ENCODE measurements at places on chromosomes 2 and 18. TPM values are rescaled to one million over a fixed set of nuclear protein-coding genes. Genes with fewer than 3 reads are reported as not detected.

DNA sequence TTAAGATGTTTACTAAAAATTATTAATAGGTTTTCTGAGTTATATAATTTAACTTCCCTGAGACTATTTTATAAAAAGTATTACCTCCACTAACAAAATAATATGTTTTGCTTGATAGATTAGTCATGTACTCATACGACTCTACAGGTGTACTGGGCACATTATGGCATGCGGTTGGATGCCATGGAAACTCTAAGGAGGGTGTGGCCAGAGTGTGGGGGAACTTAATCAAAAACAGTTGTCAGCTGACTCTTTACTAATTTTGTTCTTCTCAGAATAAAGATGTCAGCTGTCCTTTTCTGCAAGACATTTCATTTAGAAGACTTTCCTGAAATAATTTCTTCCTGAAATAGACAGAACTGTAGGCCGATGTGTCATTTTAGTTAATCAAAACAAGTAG is 228.3 kb upstream of the SIX3 start:
- DNase-seq: no peak

- DNase-seq: no peak
Measured at GRCh38 chr2:238169708-238170251, 11.0 kb downstream of the ERFE start.

GRCh38 chr2:152585830-152586484 is 131.3 kb downstream of the PRPF40A start:
- no peak for DNase-seq

DNA sequence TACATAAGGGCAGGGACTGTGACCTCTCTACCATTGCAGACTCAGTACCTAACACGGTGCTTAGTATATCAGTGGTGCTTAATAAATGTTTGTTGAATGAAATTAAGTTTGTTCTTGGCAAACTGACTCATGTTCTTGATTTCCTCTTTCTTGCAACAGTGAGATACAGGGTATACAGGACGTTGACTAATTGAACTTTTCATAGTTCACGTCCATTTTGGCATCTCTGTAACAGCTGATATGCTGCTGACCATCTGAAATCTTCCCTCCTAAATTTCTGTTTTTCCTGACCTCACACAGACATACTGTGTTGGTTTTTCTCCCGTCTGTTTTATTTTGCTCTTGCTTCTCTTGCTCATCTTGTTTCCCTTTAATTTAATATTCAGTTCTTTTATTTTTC is 44.2 kb downstream of the LHCGR start:
- DNase-seq: no peak

- DNase-seq: no peak
Measured at GRCh38 chr18:1928711-1929110, 642.6 kb downstream of the METTL4 start.

GRCh38 chr2:26679867-26680266 is 12.7 kb upstream of the KCNK3 start:
- no peak for DNase-seq

DNA sequence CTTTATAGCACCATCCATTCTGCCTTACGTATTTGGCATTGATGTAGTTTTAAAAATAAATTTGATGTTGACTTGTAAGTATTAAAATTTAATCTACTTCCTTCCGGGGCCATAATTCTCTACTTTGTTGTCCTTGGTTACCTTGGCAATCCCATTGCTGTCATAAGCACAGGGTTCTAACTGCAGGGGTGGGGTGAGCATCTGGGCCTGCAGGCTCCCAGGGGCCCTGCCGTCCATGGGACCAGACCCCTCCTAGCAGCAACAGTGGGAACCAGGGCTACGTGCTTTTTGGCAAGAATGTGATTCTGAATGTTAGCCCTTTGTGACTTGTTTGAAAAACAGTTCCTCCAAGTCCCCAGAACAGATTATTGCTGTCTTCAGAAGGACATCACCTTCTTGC is 4.9 kb downstream of the ASAP2 start:
- no peak for DNase-seq

DNA sequence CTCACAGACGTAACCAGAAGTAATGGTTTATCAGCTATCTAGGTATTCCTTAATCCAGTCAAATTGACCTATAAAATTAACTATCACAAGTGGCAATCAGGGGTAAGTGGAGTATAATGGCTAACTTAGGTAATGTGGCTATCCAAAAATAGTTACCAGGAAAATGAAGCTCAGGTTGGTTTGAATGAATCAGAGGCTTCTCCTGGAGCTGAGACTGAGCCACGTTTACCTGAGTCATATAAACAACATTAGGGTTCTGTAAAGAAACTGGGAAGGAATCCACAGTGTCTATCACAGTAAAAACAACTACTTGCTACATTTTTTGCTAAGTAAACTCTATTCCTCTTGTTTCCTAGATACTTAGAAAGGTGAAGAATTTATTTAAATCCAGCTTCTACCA is 236.0 kb upstream of the SPHKAP start:
- no peak for DNase-seq

- DNase-seq: no peak
Measured at GRCh38 chr2:38494394-38494793, 108.3 kb downstream of the HNRNPLL start.

- DNase-seq: no peak
Measured at GRCh38 chr2:17518212-17519154, at the start of gene RAD51AP2. RAD51AP2 (minus strand) TSS chr2:17518440; CDS start chr2:17518415, 25 bp downstream.

DNA sequence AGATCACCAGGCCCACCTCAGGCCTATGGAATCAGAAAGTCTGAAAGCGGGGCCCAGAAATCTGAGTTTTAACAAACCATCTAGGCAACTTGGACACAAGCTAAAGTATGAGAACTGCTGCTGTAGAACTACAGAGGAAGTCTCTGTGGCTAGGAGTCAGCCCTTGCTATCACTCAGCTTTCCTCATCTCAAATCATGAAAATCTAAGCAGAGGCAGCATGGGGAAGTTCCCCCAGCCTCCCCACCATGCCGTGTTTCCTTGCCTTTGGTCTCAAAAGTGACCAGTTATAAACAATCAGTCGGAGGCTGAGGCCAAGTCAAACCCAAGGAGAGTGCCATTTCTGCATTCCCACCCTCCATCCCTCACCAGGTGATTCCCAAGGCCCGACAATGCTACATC is 404.7 kb downstream of the BCL11A start:
- no peak for DNase-seq

- no peak for DNase-seq
Measured at GRCh38 chr2:58182527-58182926, 58.6 kb downstream of the FANCL start.

- no peak for DNase-seq
Measured at GRCh38 chr2:190069936-190070696, 7.6 kb upstream of the MSTN start.

DNA sequence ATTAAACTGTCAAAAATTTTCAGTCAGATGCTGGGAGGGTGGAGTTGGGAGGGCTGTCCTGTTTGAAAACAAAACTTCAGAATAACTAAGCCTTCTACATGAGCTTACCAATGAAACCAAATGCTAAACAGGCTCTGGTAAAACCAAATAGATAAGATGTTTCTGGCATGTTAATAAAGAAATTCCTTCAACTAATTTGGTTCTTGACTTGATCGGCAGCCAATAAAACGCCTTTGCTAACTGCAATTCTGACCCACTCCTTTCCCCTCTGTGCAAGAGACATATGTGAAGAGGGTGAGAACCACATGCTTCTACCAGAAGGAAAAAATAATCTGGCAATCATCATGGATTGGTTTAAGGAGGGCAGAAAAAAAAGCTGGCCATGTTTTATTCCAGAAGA is 20.9 kb downstream of the MAP4K3 start:
- no peak for DNase-seq

DNA sequence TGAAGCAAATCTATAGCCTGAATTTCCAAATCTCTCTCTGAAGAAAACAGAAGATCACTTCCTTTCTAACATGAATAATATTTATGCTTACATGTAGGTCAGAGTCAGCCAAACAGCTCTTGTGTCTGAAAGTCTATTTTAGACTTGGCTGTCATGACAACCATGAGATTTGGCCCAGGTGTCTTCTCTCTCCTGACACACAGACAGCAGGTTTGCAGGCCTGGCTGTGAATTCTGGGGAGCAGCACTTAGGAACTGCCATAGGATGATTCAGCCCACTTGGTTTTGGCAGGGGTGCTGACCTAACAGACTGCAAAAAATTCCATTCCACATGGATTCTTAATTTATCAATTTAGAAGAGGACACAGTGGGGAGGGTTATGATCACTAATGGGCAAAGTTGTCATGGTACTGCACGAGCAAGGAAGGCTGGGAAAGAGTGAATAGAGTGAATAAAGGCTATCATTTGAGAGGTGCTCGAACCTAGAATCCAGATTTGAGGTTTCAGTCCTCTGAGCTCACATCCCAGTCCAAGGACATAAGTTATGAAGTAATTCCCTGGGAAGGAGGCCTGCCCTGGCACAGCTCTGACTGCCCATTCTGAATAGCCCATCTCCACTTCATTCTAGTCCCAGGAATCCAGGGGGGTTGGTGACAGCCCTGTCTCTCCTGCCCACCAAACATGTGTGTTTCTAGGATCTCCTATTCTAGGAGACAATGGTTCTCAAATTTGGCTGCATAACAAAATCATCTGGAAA is 453.9 kb upstream of the TRIB2 start:
- no peak for DNase-seq

GRCh38 chr2:61811821-61812220 is 42.0 kb downstream of the FAM161A start:
- DNase-seq: no peak

DNA sequence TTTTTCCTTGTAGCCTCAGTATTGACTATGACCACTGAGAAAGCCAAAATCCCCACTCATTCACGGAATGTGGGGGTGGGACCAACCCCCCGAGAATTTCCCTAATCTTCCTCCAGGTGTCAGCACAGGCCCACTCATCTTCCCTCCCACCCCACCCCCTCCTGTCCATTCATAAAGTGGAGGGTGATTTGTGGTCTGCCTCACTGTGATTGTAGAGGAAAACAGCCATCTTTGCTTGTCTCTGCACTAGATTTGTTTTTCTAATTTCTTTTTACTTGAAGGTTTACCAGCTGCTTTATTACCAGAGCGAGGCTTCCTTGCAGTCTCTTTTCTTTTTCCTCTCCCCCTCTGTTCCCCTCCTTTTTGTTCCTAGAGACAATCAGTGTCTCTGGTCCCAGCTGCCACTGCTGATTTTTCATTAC is 171.8 kb downstream of the ICOS start:
- no peak for DNase-seq

GRCh38 chr2:195477248-195477995 is 179.6 kb upstream of the SLC39A10 start:
- DNase-seq: no peak

GRCh38 chr2:160473468-160474318 is 19.9 kb downstream of the RBMS1 start:
- DNase-seq: no peak

GRCh38 chr18:2536493-2536892 is 34.8 kb downstream of the METTL4 start:
- DNase-seq: no peak

DNA sequence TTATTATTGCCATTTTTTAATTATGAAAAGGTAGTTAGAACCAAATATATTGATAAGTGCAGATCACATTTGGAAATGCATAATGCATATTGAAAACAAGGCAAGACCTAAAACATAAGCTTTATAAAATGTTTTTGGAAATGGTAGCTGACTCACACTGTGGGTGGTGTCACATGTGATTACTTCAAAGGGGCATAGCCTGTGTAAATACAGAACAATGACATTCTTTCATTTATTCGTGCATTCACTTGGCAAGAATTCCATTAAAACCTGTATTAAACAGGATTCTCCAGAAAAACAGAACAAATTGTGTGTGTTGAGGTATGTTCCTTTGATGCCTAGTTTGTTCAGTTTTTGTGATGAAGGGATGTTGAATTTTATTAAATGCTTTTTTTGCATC is 427.3 kb upstream of the ST6GAL2 start:
- DNase-seq: no peak

GRCh38 chr18:41372046-41372665 is 582.9 kb upstream of the PIK3C3 start:
- no peak for DNase-seq

DNA sequence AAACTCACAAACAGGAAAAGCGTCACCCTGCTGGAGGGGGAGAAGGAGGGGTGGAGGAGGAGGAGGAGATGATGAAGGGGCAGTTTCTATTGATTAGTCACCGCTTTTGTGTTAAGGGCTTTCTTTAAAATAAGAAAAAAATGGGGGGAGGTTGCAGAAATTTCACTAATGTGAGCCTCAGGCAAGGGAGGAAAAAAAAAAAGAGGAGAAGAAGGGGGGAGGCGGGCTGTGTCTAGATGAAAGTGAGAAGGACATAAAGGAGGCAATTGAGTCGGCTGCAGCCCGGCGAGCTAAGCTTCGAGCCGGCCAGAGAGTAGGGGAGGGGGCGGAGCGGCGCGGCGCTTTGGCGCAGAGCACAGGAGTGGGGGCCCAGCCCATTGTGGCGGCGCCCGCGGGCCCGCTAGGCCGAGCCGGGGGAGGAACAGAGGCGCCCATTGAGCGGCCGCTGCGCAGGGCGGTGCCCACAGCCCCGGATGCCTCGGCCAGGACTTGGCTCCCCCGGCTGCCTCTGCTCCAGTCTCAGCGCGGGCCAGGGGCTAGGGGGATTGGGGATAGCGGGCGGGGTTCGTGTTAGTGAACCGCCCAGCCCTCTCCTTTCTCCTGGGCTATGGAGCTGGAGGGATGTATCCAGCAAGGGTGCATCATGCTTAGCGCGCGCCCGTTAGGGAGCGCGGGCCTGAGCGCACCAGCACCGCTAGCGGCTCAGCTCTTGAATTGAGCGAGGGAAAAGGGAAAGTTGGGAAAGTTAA is 7.9 kb downstream of the PAX3 start:
- peak; percentile 86 for DNase-seq

GRCh38 chr18:59055345-59056032 is 84.2 kb upstream of the SEC11C start:
- DNase-seq: no peak

Gene UPP2
- total RNA-seq: not detected

Gene ARHGEF4
- 13.3 TPM for total RNA-seq

Gene HOXD13
- total RNA-seq: not detected

Gene ALPG
- 0.56 TPM for total RNA-seq

Gene ARHGEF33
- total RNA-seq: 0.95 TPM

Gene PLGLB2
- not detected for total RNA-seq

Gene ZNF385B
- 2.9 TPM for total RNA-seq

Gene MYO7B
- total RNA-seq: not detected

Data from H1 (cell line).